ENCODE measurements at places on chromosomes 12 and 14.

DNA sequence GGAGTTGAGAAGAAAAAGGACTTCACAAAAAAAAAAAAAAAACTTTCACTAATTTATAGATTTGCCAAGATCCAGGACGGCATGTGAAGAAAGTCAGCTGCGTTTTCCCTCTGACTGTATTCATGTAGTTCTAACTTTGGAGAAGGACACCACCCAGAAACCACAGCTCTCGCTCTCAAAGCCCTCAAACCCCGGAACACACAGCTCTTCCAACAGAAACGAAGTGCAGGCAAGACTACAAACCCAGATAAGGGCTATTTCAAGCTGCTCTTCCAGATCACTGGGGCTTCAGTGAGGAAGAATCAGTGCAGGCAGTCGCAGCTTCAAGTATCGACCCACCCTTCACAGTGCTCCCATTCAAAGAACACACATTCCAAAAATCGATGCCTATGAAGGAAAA lies 13.2 kb downstream of the KCNH5 start:
- DNase-seq: no peak

DNA sequence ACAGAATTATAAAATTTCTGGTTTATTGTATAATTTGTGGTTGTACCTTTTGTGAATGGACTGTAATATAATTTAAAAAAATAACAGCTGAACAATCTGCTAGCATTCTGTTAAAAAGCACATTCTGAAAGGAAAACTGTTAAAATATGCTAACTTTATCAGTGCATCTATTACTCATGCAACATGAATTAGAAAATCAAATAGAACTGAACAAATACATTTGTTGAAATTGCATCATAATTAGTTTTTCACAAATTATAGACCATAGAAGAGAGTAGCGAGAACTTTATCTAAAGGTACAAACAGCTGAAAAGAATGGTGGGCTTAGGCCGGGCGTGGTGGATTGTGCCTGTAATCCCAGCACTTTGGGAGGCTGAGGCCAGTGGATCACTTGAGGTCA lies 33.0 kb downstream of the PTPN21 start:
- no peak for DNase-seq

DNA sequence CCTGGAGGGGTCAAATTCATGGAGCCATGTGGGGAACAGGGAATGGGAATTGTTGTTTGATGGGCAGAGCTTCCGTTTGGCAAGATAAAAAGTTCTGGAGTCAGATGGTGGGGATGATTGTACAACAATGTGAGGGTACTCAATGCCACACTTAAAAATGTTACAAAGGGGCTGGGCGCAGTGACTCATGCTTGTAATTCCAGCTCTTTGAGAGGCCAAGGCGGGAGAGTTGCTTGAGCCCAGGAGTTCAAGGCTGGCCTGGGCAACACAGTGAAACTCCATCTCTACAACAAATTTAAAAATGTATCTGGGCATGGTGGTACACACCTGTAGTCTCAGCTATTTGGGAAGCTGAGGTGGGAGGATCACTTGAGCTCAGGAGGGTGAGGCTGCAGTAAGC lies 66.0 kb upstream of the DIO3 start:
- DNase-seq: no peak

DNA sequence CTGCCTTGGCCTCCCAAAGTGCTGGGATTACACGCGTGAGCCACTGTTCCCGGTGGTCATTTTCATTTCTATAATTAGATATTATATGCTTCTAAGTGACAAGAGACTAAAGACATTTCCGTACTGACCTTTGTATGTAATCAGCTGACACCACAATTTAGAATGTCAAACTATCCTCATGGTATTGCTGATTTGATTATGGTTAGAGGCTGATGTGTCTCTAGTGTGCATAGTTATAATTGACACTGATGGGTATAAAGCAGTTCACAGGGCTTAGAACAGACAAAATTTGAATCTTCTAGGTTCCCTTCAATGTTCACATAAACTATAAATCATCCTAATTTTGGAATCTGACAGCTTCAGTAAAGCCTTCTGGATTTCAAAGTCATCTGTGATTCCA lies 192.7 kb downstream of the PTPRO start:
- DNase-seq: no peak

- DNase-seq: no peak
These were observed 6.8 kb downstream of the TAS2R46 start for GRCh38 chr12:11055306-11055705.

DNA sequence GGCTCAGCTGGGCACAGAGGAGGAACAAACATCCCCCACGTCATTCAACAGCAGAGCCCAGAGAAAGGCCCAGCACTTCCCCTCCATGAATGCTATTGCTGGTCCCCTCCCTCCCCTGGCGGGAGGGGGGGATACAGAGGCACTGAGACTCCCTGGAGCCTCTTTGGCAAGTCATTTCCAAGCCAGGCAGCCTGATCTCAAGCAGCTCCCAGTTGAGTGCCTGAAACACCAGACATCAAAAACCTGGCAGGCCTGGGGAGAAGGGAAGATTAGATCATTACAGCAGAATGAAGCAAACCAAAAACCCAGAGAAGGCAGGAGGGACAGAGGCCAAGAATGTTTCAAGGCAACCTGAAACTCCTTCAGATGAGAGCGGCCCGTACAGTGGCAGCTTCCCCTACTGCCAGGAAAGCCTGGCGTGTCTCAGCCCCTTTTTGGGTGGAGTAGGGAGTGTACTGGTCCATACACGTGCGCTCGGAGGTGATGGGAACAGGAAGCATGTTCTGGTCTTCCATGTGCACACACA lies 92.1 kb downstream of the LRRC74A start:
- DNase-seq: no peak

GRCh38 chr12:80941916-80942315 lies 4.2 kb upstream of the LIN7A start:
- no peak for DNase-seq

GRCh38 chr12:77973579-77973978 lies 142.9 kb downstream of the NAV3 start:
- no peak for DNase-seq

GRCh38 chr12:67364228-67364627 lies 95.1 kb downstream of the CAND1 start:
- DNase-seq: no peak

- DNase-seq: no peak
These were observed 60.6 kb upstream of the TMCC3 start for GRCh38 chr12:94710933-94711332.

GRCh38 chr12:104121001-104121400 lies 17.0 kb downstream of the NFYB start:
- DNase-seq: no peak

- DNase-seq: no peak
These were observed 1135.0 kb downstream of the GALC start for GRCh38 chr14:86858031-86858430.

All from brain pericyte (primary cell).